Tibial artery (tissue), 4 donors: ENCODE measurements at places on chromosomes 2 and 18.
A peak's percentile ranks its signal among the peaks of the same experiment; 100 is the strongest.

DNA sequence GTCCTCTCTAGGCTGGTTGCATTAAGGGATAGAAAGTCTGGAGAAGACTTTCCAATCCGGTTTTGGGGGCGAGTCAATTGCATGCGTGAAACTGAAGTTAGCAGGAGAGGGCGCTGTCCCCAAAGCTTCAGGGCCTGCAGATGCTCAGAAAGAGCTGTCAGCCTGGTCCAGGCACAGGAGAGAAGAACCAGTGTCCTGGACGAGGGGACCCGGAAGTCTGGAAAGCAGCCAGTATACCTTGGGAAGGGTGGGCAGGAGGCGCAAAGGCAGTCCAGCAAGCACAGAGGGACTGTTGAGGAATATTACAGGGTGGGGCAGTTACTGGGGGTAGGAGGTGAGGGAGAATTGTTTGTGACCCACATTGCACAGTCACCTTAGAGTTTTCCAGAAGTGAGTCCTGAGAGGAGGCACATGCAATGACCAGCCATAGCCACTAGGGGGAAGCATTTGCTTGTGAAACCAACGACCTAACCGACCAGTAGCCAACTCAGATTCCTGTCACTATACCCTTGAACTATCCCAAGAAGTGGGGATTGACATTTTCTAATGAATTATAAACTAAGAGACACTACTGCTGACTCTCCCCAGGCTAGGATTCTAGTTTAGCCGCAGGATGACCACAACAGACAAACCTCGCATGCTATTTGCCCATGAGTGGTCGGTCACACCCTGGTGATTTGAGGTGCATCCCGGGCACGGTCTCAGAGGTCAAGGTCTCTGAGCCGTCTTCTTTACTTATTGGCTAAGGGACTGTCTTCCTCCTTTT, 172.8 kb downstream of the RDH14 start:
- peak; percentile 88 for DNase-seq

GRCh38 chr2:168593713-168594112, 137.6 kb downstream of the CERS6 start:
- DNase-seq = no peak

DNA sequence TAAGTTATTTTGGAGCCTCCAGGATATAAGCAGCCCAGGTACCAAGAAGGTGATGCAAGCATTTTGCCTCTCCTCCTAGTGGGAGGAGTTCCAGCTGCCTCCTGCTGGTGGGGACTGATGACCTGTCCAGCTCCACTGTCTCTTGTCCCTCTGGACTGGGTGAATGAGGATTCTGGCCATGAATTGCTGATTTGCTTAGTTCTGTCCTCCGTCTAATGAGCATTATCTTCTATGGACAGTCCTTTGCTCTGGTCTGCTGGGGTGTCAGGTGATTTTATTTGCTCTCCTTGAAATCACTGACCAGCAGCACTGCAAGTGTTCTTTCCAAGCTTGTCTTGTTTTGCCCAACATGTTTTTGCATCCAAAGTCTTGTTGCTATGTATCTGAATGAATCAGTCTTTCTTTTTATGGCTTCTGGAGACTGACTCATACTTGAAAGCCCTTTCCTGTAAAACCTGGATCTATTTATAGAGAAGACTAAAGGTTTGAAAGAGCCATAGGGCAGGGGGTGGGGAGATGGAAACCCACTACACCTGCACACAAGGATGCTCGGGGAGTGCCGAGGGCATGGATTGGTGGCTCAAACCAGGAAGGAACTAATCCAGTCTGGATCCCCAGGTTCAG, 40.5 kb upstream of the EFHD1 start:
- peak; percentile 27 for DNase-seq

DNA sequence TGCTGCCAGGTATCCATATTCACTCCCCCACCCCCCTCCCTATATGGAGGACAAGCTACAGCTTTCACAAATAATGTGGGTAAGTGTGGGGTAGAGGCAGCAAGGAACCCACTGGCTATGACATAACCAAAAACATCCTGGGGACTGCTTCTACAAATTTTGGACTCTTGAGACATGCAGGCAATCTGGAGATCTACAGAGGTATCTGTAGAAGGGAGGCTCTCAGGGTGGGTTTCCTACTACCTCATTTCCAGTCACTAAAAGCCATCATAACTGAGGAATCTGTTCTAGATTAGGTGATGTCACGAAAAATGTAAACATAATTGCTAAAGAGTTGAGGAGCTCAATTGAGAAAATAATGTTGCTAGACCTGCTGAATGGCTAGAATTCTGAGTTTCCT, 46.8 kb upstream of the WIPF1 start:
- DNase-seq = no peak

DNA sequence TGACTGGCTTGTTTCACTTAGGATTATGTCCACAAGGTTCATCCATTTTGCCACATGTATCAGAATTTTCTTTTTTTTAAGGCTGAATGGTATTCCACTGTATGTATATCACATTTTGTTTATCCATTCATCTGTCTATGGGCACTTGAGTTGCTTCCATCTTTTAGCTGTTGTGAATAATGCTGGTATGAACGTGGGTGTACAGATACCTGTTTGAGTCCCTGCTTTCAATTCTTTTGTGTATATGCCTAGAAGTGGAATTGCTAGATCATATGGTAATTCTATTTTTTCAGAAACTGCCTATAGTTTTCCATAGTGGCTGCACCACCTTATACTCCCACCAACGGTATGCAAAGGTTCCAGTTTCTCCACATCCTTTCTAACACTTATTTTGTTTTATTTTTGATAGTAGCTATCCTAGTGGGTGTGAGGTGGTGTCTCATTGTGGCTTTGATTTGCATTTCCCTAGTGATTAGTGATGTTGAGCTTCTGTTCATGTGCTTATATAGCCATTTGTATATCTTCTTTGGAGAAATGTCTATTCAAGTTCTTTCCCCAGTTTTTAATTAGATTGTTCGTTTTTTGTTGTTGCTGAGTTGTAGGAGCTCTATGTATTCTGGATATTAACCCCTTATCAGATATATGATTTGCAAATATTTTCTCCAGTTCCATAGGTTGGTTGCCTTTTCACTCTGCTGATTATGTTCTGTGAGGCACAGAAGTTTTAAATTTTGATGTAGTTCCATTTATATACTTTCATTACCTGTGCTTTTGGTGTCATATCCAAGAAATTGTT, 40.7 kb downstream of the TTC39C start:
- DNase-seq = no peak

- DNase-seq = no peak
Observed at GRCh38 chr2:64329848-64330247, 124.1 kb upstream of the LGALSL start.

DNA sequence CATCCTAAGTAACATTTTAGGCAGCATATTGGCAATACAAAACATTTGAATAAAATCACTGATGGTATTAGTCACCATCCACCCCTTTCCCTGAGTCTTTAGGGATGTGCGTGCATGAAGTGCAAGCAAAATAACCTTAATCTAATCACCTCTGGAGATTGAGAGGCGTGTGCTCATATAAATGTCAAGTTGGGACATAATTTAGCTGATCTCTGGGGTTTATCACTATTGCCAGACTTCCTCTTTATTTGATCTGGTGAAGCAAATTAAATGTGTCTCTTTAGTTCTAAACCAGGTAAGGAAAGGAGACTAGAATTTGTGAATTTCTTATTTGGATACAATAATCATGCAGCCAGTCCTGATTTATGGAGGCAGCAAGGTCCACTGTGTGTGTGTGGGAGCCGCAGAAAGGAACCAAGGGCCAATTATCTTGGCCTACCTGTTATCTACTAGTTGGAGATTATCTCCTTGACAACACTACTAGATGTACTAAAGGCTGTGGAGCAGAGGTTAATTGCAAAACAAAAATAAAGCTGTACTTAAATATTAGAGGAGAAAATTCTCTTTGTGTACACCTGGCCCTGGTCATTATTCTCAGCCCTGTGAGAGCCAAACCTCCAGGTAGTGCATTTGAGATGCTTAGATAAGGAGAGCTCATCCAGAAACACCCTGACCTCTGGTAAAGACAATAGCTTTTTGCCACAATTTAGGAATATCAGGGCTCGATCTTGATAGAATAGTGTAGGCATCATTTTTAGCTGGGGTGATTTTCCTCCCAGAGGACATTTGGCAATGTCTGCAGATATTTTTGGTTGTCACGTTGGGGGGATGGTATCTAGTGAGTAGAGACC, 78.2 kb downstream of the HRH4 start:
- no peak for DNase-seq

GRCh38 chr2:218245214-218245613, 15.6 kb upstream of the GPBAR1 start:
- no peak for DNase-seq
